ENCODE measurements at places on chromosomes 2 and 18.
A peak's percentile ranks its signal among the peaks of the same experiment; 100 is the strongest.

- no peak for DNase-seq
Observed at GRCh38 chr18:7817575-7818230, 250.6 kb downstream of the PTPRM start.

- no peak for DNase-seq
Observed at GRCh38 chr18:3603421-3604234, 153.7 kb downstream of the TGIF1 start.

DNA sequence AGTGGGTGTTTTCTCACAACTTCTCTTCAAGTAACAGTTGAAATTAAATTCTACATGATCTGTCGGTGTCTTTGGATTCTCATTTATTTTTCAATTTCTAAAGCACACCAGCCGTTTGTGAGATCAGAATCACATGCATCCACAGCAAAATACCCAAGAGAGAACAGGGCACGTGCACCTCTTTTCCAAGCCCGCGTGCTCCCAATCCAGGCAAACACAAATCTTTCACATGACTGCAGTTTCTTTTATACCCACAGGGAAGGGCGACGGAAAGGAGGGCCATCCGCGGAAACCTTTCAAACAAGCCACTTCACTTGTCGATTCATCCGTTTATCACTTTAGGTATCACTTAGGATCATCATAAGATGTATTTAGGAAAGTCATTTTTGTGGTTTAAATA lies 13.0 kb upstream of the DAPL1 start:
- DNase-seq = no peak

GRCh38 chr2:207833251-207833751 lies 63.6 kb upstream of the FZD5 start:
- peak; percentile 10 for DNase-seq

GRCh38 chr2:230043461-230043860 lies 25.3 kb downstream of the SLC16A14 start:
- no peak for DNase-seq

- DNase-seq = no peak
Observed at GRCh38 chr18:56468396-56468795, 170.0 kb downstream of the TXNL1 start.

Data from mucosa of descending colon (tissue), 3 donors.